Activated effector memory CD4-positive, alpha-beta T cell treated with Interleukin-2 at 50 U/mL for 16 hours (primary cell): ENCODE measurements at places on chromosomes 5 and 9.

GRCh38 chr9:124442826-124443225 is 7.4 kb upstream of the ADGRD2 start:
- DNase-seq: no peak

DNA sequence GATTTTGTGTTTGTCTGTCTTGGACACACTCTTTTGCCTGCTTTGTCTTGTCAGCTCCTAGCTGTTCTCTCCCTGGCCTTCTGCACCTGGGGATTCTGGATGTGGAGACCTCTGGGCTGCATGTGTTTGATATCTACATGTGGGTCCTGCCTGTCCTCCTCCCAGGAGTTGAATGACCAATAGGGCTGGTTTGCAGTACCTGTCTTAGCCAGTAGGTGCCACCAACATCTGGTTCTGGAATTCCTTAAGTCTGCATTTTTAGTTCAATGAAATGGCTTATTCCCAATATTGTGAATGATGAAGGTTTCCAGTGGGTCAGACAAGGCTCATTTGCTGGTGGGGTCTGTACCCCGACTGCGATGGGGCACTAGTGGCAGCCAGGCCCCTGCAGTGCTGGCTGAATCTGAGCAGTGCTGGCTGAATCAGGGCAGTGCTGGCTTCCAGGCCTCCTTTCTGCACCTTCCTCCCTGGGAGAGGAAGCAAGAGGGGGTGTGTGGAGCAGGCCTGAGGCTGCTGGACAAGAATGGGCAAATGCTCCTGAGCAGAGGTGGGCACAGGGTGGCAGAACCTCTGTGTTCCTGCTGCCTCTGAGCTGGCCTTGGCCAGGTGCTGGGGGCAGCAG is 73.3 kb downstream of the RXRA start:
- no peak for DNase-seq

DNA sequence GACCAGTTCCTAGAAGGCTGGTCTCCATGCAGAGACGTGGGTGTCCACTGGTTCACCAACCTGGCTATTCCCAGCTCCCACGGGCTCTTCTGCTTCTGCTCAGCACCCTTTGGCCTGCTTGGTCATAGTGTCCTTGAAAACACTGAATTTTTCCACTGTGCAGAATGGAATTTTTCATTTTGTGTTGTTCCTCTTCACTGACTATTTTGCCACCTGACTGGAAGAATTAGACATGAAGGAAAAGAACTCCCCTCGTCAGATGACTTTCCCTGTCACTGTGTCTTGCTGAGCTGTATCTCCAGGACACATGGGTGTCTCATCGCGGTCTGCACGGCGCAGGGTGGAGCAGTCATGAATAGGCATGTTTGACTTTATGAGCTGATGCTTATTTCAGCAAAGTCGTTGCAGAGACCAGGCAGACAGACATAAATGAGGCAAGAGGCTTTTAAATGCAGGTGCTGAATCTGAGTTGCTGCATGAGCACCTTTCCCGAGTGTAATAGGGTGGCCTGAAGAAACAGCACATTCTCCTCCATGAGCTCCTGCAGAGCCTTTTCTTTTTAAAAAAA is 50.2 kb upstream of the SEMA4D start:
- no peak for DNase-seq

- no peak for DNase-seq
Measured at GRCh38 chr9:100794738-100795269, 216.9 kb downstream of the CAVIN4 start.

DNA sequence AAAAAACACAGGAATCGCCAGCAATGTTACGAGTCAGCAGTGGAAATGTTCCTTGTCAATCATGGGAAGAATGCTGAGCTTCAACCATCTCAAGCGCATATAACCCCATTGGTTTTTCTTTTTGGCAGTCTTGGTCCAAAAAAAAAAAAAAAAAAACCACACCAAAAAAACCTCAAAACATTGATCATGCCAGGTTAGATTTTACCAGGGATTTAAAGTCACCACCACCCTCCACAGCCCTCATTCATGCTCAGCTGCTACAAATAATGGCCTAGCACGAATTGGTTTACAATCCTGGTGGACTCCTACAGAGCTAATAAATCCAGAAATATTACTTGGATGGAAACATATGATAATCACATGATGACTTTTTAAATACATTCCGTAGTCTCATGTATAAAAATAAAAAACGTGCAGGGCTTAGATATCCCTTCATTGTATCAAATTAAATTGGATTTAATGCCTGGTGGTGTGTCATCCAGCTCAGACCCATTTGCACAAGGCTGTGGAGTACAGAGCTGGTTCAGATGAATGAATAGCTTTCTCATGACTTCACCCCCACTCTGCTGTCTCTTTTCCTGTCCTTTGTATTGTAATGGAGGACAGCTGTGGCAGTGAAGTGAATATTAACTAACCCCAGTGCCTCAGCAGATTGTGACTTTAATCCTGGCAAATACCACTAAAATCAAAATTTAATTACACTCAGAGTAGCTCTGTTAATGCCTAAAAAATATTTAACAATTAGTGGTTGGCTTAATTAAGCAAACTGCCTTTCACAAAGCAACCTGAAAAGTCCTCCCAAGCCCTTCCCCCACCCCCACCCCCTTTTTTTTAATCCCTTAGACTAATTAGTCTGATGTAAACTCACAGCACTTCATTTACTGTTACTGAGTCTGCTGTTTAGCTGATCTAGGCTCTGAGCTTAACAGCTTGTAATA is 626.5 kb upstream of the ZNF608 start:
- DNase-seq: no peak
